ENCODE measurements at places on chromosomes 11 and 22.
A peak's percentile ranks its signal among the peaks of the same experiment; 100 is the strongest.

DNA sequence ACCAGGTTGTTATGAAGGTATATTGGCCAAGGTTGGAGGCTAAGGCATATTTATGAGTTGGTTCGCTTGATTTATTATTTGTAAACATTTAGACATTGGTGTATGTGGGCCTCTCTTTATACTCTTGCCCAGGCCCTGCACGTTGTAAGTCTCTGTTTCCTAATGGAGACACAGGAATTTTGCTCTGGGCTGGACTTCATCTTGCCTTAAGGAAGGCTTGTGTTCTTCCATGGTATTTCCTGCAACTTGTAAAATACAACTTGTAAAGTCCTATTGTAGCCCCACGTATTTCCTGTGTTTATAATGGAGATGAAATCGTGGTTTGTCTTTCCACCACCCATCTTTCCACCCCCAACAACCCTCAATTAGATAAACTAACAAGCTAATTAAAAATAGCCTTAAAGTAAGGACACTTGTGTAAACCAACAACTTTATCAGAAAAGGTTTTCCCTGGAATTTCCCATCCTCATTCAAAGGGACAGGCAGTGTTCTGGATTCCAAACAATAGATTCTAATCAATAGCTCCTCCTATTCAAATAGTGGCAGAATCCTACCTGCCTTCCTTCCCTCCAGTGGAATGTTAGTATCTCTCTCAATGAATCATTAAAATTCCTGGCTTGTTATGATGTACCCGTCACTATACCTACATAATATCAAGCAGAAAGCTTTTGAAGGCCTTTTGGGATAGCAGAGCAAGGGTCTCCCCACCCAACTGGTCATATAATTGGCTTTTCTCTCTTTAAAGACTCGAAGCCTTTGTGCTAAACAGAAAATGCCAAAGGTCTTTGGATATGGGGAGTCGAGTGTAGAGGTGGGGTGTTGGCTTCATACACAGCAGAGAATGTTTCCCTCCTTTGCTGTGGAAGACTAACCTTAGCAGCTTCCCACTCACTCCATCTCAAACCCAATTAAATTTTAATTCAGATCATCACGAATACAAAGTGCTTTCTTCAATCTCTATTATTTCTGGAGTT is 77.1 kb downstream of the UBASH3B start:
- DNase-seq = no peak

GRCh38 chr11:36488096-36488495 is 22.0 kb downstream of the TRAF6 start:
- DNase-seq = no peak

DNA sequence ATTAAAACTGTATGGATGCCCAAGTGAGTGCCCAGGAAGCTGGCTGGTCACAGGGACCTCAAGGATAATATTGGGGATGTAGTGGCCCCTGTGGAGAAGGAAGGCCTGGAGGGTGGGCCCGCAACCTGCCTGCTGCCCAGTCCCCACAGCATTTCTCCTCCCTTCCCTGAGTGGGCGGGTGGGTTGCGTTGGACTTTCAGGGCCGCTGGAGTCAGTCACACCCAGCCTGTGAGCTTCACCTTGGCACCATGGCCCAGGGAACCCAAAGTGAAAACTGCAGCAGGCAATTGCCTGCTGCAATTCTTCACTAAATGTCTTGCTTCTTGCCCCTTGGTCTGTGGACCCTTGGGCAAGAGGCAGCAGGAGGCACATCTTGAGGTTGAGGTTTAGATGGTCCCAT is 4.7 kb downstream of the GNAZ start:
- DNase-seq = no peak

DNA sequence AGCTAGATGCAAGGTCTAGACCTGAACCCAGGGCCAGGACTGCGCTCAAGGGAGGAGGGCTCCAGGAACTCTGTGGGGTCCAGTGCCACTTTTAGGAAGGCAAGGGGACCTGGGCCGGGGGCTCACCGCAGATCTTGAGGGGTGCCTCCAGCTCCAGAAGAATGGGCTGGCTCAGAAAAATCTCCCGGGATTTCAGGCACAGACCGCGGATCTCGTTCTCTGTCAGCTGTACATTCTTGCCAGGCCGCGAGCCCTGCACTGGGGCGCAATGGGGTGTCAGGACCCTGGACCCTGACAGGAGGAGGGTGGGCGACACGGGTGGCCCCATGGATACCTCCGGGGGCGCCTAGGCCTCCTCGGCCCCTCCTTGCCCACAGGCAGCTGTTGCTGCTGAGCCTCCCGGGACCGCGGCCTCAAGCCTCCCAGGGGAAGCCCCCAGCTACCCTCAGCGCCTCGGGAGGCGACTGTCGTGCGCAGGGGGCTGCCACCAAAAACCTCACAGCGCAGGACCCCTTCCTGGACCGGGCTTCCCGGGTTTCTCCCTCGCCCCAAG is 640 bp downstream of the PPP1CA start:
- DNase-seq = no peak

- DNase-seq = no peak
Measured at GRCh38 chr11:27287205-27287604, 75.8 kb downstream of the CCDC34 start.

DNA sequence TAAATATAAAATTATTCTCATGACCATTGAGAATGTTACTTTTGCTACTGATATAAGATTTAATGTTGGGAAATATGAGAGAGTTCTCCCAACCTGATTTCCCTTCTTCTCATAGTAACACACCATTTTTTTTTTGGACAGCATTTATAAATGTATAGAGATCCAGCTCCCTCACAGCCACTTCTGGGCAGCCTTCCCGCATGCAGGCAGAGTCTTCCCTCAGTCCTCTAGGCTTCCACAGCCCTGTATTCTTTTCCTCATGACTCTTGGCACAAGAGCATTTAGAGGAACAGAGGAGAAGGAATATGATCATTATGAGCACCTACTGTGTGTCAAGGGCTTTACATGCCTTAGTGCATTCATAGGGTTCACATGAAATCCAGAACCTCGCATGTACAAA is 9.0 kb downstream of the DTX4 start:
- peak; percentile 49 for DNase-seq

Data from lung (tissue), 17 donors.